ENCODE measurements at places on chromosomes 3 and 15.

DNA sequence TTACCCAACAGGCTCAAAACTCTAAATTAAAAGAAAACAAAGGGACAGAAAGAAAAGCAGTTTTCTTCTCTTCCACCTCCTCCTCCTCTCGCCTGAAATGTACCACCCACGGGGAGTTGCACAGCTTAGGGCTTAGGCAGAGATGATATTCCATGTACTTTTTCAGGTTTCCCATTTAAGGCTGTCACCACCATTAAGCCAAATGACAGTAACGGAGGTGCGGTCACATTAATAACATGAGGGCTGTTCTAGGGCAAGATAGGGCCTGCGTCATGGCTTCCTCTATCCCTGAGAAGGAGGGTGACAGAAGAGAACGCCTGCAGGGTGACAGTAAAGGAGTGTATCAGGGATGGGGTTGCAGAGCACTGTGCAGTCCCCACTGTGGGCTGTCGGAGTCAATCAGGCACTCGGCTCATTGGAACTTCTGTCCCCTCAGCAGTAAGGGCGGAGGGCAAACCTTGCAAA lies 51.7 kb upstream of the TJP1 start:
- no peak for DNase-seq

GRCh38 chr3:59607656-59608055 lies 557.8 kb upstream of the CFAP20DC start:
- DNase-seq, result no peak

DNA sequence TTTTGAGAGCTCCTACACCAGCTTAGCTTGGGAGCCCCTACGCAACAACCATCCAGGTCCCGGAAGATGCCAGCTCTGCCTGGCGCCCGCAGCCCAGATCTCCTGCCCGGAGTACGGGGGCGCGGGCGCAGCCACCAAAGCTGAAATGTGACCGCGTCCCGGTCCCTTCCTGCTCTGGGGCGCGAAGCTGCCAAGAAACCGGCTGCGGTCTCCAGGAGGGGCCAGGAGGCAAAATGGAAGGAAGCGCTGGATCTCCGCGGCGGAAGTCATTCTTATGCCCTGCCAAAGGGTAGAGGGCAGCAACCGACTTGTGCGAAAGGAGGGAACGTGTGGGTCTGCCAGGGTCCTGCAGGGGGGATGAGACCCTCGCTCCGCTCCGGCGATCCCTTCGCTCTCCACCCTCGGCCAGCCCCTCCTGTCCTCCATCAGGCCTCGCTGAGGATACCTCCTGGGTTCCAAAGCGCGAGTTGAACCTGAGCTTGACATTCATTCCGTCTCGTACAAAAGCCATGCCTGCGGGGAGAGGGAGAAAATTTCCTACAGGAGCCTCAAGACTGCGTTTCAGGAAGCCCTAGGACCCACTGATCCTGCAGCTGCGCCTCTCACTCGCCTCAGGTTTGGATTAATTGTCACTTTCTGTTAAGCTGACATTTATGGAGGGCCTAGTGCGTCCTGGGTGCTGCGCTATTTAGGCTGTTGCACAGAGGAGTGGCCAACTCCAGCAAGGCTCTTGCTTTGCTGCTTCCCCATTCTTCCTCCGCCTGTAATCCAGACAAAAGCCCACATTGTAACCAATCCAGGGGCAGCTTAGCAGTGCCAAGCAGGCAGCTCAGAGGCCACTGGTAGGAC lies 98.3 kb upstream of the VGLL3 start:
- no peak for DNase-seq

DNA sequence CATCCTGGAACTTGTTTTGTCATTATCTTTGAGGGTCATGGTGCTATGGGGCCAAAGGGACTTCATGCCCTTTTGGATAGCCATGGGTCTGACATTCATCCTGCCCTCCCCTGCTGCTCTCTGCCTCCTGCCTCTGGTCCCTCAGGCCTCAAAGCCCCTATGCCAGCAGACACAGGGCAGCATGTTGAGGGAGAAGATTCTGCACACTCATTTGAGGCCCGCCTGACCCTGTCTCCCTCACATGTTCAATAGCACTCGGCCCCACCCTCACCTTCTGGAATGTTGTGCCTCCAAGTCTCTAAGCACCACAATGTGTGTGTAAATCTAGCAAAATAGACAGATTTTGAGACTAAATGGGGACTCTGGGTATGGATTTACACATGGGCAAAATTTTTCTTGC lies 178.7 kb upstream of the ANKRD28 start:
- no peak for DNase-seq

GRCh38 chr3:161305095-161305991 lies 66.0 kb downstream of the SPTSSB start:
- DNase-seq, result peak; percentile 24

DNA sequence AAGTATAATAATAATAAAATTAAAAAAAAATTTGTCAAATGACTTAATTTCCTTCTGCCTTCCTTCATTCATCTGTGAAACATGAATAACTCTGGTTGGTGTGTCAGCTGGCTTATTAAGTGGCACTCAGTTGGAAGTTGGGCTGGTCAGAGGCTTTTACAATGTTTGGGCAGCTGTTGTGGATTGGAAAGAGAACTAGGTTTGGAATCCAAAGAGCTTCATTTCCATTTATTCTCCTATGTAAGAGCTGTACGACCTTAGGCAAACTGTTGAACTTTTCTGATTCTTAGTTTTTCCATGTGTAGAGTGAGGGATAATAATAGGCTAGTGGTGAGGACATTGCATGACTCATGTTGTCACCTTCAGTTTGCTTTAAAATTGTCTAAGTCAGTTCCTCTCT lies 606.7 kb downstream of the PDCD6IP start:
- DNase-seq, result no peak

DNA sequence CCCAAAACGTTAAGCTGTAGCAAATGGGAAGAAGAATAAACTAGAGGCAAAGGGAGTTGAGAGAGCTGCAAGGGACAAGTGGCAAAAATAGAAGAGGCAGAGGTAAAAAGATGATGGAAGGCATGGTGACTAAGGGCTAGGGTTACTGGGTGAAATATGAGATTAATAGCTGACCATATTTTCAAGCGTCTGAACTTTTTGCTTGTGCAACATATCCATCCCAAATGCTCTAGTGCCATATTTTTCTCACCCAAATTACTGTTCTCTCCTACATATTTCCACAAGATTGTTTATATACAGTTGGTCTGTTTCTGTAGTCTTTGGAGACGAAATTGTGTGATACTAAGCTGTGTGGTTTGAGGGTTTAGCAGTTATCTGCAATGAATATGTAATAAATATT lies 145.5 kb downstream of the GMNC start:
- no peak for DNase-seq

GRCh38 chr15:41429003-41429890 lies 12.4 kb downstream of the RTF1 start:
- peak; percentile 16 for DNase-seq

- no peak for DNase-seq
Observed at GRCh38 chr3:14623569-14624051, 28.0 kb upstream of the CCDC174 start.
